Activated naive CD4-positive, alpha-beta T cell (primary cell): ENCODE measurements at places on chromosomes 2 and 18.

DNA sequence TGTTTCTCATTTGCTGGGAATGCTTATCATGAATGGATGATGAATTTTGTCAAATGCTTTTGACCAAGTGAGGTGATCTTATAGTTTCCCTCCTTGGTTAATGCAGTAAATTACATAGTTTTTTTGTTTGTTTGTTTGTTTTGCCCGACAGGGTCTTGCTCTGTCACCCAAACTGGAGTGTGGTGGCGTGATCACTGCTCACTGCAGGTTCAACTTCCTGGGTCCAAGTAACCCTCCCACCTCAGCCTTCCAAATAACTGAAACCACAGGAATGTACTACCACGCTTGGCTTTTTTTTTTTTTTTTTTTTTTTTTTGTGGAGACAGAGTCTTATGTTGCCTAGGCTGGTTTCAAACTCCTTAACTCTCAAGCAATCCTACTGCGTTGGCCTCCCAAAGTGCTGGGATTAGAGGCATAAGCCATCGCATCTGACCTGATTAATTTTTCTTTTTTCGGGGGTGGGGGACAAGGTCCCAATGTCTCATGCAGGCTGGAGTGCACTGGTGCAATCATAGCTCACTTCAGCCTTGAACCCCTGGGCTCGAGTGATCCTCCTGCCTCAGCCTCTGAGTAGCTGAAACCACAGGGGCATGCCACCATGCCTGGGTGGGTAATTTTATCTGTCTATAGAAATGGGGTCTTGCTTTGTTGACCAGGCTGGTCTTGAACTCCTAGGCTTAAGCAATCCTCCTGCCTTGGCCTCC lies 48.6 kb downstream of the SMAD2 start:
- no peak for DNase-seq

GRCh38 chr2:238120463-238121298 lies 17.8 kb upstream of the KLHL30 start:
- no peak for DNase-seq

DNA sequence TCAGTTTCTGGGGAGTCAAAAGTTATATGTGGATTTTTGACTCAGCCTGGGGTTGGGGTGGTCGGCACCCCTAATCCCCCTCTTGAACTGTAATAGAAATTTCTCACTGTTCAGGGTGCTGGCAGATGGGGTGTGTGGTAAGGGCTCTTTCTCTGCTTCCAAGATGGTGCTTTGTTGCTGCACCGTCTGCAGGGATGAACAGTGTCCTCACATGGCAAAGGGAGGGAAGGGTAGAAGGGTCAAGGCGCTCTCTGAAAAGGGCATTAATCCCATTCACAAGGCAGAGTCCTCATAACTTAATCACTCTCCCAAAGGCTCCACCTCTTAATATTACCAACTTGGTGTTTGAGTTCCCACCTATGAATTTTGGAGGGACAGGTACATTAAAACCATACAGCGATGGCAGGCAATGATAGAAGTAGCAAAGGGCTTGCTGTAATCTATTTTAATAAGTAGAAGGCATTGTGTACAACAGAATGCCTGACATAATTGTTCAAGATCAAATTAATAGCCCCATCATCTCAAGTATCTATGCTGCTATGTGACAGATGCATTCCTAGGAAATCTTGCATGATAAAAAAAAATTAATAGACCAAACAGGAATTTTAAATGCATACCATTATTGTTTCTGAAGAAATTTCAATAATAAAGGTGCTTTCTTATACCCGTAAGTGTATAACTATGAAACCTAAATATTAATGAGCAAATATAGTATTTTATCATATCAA lies 28.1 kb downstream of the MMADHC start:
- no peak for DNase-seq

- no peak for DNase-seq
Observed at GRCh38 chr18:59939127-59939526, 39.3 kb downstream of the PMAIP1 start.

- DNase-seq, result no peak
Observed at GRCh38 chr18:76429262-76430126, 65.5 kb downstream of the ZNF516 start.

GRCh38 chr2:121220995-121221394 lies 64.0 kb downstream of the TFCP2L1 start:
- no peak for DNase-seq

DNA sequence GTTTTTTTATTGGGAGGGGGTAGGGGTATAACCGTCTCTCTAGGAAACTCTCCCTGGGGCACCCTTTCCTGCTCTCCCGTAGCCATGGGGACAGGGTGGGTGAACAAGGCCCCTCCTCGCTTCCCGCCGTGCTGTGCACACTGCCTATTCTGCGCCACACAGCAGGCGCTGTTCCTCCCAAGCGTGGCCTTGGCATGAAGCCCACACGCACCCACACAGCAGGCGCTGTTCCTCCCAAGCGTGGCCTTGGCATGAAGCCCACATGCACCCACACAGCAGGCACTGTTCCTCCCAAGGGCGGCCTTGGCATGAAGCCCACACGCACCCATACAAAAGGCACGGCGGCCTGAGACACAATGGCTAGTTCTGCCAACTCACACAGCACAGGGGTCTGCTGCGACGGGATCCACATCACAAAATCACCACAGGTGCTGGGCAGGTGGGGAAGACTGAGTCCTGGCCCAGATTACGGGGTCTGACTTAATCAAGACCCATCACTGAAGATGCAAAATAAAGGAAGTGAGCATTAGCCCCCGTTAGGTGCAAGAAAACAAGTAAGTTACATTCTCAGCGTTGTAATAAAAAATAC lies 46.6 kb upstream of the TPO start:
- DNase-seq, result no peak

DNA sequence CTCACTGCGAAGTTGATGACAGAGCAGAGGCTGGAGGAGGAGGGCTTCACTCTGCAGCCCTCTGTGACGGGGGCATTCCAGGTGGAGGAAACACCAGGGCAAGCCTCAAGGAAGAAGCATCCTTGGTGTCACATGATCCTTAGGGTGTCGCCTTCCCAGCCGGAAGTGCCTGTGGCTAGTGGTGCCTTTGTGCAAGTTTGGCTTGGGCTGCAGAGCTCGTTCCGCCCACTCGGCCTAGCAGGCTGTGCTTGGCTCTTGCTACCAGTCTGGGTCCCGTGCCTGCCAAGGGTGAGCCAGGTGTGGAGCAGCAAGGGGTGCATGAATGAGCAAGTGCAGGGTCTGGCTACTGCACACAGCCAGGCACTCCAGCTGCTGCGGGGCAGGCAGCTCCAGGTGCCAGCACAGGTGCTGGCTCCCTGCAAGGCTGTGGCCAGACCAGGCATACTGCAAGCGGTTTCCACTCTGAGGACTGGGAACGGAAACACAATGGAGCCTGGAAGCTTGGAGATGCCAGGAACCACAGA lies 325.3 kb upstream of the SMIM21 start:
- no peak for DNase-seq

GRCh38 chr18:76953583-76954233 lies 131.4 kb downstream of the ZNF236 start:
- DNase-seq, result no peak

DNA sequence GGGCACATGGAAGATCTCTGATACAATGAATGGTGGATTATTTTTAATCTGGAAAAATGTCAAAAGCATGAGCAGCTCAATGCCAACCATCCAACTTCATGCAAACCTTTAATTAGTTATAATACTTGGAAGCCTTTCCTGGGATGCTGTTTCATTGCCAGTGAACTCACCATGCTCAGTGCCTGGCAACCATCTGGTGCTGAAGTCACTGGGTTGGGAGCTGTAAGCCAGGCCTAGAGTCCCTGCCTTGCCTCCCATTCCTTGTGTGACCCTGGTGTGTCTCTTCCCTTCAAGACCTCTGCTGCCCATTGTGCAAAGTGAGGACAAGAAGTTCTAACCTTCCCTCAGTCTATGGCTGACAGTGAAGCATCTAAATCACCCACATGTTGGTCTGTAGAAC lies 458.7 kb downstream of the RNF144A start:
- DNase-seq, result no peak

DNA sequence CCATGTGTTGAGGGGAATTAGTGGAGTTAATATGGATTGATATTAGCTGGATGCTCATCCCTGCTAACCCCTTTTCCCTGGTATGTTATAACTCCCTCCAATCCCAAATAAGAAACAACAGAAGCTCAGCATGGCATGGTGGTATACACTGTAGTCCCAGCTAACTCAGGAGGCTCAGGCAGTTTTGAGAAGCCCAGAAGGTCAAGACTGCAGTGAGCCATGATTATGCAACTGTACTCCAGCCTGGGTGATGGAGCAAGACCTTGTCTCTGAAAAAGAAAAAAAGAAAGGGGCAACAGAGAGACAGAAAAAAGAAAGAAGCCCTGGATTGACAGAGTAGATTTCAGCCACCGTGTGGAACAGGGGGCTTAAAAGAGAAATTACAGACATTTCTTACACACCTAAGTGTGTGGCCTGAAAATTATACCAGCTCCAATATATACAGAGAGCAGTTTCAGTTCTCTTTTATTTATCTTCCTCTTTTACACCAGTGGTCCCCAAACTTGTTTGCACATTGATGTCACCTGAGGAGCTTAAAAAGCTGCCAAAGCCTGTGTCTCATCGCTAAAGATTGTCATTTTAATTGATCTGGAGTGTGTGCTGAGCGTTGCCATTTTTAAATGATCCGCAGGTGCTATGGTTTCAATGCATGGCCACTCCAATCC lies 203.6 kb downstream of the UBE2E3 start:
- DNase-seq, result no peak

GRCh38 chr2:38685116-38685735 lies 19.3 kb downstream of the GALM start:
- DNase-seq, result no peak

- no peak for DNase-seq
Observed at GRCh38 chr18:22872900-22873537, 60.1 kb upstream of the RBBP8 start.

DNA sequence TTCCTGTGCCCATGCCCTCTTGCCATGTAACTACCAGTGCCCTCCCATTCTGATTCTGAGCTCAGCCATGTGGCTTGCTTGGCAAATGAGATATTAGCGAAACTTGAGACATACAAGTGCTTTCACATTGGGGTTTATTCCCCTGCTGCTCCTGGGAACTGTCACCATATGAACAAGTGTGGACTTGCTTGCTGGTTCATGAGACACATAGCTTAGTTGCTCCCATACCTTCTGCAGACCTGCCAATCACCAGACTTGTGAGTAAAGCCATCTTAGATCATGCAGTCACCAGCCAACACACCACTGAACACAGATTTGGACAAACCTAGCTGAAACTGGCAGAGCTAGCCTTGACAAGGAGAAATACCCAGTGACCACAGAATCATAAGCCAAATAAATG lies 155.1 kb downstream of the SS18 start:
- DNase-seq, result no peak

- DNase-seq, result no peak
Observed at GRCh38 chr2:50178050-50178449, 853.9 kb downstream of the NRXN1 start.

DNA sequence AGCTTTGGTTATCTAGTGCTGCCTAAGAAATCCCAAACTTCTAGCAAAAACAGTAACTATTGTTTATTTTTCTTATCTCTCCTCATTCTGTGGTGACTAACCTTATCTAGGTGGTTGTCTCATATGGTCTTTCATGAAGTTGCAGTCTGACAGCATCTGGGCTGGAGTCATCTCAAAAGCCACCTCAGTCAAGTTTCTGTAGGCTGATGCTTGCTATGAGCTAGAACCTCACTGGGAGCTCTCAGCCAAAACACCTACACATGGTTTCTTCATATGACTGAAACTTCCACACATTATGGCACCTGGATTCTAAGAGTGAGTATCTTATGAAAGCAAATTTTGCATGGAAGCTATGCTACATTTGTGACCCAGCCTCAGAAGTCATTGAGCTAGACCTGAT lies 596.4 kb upstream of the VRK2 start:
- no peak for DNase-seq

DNA sequence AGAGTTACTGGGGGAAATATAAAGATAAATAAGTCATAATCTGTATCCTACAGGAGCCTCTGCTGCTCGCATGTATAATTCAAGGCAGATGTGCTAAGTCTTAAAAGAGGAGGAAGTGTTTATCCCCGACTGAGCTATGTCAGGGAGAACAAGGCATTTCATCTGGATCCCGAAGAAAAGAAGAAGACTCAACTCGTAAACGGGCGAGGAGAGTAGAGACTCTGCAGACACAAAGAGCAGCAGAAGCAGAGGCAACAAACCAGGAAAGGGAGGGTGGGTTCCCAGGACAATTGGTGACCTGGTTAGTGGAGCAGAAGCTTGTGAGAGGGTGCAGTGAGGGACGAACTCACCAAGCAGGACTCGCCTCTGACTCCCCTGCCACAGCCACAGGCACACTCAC lies 368.6 kb downstream of the EIPR1 start:
- no peak for DNase-seq

DNA sequence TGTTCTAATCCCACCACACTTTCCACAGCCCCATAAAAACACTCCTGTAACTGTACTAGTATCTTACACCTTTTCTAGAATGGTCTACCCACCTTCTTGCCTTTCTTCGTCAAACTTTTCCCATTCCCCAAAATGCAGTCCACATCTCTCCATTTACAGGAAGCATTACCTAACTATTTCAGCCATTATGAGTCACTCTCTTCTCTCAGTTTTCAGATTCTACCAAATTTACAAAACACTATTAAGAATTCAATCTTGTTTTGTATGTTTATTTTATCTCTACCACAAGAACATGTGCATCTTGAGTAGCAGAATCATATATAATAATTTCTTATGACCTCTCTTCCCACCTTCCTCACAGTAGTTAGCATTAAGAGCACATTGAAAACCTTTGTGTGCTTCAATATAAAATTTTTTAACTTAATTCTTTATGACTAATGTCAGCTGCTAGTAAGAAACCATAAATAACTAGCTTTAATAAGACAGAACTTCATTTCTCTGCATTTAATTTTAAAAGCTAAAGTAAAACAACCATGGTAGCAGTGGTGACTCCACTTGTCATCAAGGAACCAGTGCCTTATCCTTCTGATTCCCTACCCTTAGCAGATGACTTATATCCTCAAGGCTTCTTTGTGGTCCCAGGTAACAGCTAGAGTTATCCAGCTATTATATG lies 56.6 kb upstream of the MAP2 start:
- no peak for DNase-seq

GRCh38 chr2:219733106-219733505 lies 105.7 kb downstream of the SLC4A3 start:
- DNase-seq, result no peak
